ENCODE measurements at places on chromosomes 2 and 18.

- DNase-seq, result peak; percentile 30
These were observed 158.6 kb downstream of the PIK3C3 start for GRCh38 chr18:42113529-42114191.

- DNase-seq, result no peak
These were observed 91.0 kb downstream of the MAPRE2 start for GRCh38 chr18:35132021-35132902.

DNA sequence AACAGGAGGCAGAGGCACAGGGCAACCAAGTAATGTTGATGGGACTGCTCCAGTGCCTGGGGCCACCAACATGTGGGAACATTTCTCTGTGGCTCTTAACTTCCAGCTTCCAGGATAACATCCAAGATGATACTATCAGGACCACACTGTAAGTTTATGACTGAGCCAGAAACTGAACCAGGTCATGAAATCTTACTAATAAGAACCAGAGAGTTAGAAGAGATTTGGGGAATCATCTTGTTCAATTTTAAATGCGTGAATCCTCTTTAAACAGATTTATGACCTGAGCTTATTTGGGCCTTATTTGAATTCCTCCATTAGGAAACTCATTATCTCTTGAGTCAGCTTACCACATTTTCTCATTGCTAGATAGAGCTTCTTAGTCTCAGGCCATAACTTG is 45.0 kb downstream of the MAP2 start:
- DNase-seq, result peak; percentile 43

GRCh38 chr2:168256448-168256847 is 9.1 kb upstream of the STK39 start:
- DNase-seq, result no peak

DNA sequence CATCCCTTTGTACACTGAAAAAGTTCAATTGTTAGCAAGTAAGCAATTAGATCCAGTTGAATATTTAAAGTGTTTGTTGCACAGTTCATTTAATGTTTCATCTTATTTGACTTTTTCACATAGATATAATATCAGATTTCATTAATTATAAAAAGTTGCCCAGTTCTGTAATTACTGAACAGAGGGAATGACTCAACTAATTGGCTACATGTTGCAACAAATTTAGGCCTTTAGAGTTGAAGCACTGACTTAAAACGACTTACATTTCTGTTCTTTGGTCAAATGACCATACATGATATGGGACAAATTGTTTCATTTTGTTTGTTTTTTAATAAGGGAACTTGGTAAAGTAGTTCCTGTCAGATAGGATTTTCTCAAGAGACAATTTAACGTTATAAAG is 68.5 kb upstream of the FAM117B start:
- no peak for DNase-seq

- DNase-seq, result no peak
These were observed 286.4 kb downstream of the CDH19 start for GRCh38 chr18:66317243-66318090.

GRCh38 chr2:169007941-169008340 is 23.2 kb downstream of the ABCB11 start:
- DNase-seq, result no peak

DNA sequence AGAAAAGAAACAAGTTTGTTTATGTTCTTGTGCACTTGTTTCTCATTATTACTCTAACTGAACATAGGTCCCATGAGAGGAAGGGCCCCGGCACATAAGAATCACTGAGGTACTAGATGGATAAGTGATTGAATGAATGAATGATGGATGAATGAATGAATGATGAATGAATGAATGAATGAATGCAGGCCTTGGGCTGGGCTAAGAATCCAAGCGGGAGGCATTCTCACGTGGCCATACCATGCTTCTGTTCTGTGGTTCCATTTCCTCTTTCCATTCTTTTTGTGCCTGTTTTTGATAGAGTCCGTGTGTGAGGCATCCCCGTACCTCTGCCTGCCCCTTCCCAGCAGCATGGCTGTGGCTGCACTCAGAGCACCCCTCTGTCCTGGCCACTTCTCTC is 94.8 kb downstream of the SH3BP4 start:
- DNase-seq, result no peak

- no peak for DNase-seq
These were observed 39.8 kb downstream of the GREB1 start for GRCh38 chr2:11573418-11574175.

- no peak for DNase-seq
These were observed 8.9 kb upstream of the GALNT1 start for GRCh38 chr18:35572644-35573043.

GRCh38 chr2:55705027-55705653 is 11.5 kb upstream of the PNPT1 start:
- no peak for DNase-seq

GRCh38 chr2:88614497-88615157 is 12.6 kb downstream of the EIF2AK3 start:
- no peak for DNase-seq

GRCh38 chr18:76678248-76678647 is 144.1 kb upstream of the ZNF236 start:
- DNase-seq, result no peak

GRCh38 chr18:60500960-60501359 is 128.4 kb upstream of the MC4R start:
- DNase-seq, result no peak

- no peak for DNase-seq
These were observed 885.6 kb upstream of the VRK2 start for GRCh38 chr2:57160976-57161375.

- DNase-seq, result peak; percentile 67
These were observed 305.4 kb upstream of the HS6ST1 start for GRCh38 chr2:128623776-128624761.

DNA sequence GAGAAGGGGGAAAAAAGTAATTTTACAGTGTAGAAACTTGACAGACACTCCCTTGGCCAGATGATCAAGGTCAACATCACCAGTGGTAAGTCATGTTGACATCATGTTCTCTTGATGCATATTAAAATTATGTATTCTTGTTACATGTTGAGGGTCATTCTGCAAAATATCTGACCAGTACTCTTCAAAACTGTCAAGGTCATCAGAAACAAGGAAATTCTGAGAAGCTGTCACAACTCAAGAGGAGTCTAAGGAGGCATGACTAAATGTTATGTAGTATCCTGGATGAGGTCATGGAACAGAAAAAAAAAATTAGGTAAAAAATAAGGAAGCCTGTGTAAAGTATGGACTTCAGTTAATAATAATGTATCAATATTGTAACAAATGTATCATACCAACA is 6.3 kb downstream of the SGPP2 start:
- DNase-seq, result no peak
